Ascending aorta (tissue), 2 donors: ENCODE measurements at places on chromosomes 6 and 20.
A peak's percentile ranks its signal among the peaks of the same experiment; 100 is the strongest.

DNA sequence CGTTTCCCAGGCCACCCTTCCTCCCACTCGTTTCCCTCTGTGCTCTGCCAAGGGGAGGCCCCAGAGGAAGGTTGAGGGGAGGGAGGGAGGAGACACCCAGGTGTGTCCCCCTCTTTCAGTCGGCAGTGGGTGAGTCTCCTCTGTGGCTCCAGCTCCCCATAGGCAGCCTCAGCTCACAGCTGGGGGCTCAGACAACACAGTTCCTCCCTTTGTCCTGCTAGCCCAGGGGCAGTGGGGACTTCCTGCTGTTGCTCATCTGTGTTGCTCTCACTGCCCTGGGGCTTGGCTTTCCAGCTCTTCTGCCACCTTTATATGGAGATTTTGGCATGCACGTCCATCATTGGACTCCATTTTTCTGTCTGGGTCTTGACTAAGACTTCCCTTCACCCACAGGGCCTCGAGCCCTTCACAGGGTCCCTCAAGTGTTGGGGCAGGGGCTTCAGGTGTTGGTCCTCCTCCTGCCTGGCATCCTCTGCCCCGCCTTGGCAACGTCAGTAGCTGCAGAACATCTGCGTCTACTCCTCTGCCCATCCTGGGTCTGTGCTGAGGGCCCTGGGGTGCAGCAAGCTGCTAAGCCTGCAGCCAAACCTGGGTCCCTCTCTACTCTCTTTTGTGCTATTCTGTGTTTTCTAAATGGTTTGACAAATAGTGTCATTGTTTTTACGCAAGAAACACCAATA is 190.6 kb upstream of the PMEPA1 start:
- DNase-seq, result no peak
- H3K4me3 ChIP-seq, result no peak overlapping the region
- no peaks in the 10 kb centered on the region for H3K4me1 ChIP-seq
- no peaks in the 10 kb centered on the region for H3K36me3 ChIP-seq

DNA sequence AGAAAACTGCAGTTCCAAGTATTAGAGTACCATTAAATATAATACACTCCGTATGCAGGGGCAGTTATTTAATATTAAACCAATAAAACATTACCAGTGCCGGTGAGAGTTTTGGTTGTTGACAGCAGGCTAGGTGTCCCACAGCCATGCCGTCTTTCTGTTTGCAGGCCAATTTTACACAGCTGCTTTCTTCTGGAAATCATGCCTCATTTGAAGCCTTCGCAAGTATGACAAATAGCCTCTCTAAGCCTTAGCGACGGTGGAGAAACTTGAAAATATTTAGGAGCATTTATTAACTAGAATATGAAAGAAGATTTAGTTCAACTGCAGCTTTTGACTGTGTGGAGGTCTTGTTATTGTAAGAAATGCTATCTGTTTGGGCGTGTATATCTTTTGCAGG is 226.0 kb downstream of the BMP2 start:
- H3K4me3 ChIP-seq, result no peak overlapping the region
- no peak overlapping the region for H3K27ac ChIP-seq
- H3K27me3 ChIP-seq, result no peaks in the 10 kb centered on the region

GRCh38 chr6:15265787-15266186 is 19.9 kb downstream of the JARID2 start:
- no peak for DNase-seq
- no peak overlapping the region for H3K27ac ChIP-seq
- no peaks in the 10 kb centered on the region for H3K27me3 ChIP-seq
- peaks cover 17% of the 10 kb centered on the region for H3K4me1 ChIP-seq

DNA sequence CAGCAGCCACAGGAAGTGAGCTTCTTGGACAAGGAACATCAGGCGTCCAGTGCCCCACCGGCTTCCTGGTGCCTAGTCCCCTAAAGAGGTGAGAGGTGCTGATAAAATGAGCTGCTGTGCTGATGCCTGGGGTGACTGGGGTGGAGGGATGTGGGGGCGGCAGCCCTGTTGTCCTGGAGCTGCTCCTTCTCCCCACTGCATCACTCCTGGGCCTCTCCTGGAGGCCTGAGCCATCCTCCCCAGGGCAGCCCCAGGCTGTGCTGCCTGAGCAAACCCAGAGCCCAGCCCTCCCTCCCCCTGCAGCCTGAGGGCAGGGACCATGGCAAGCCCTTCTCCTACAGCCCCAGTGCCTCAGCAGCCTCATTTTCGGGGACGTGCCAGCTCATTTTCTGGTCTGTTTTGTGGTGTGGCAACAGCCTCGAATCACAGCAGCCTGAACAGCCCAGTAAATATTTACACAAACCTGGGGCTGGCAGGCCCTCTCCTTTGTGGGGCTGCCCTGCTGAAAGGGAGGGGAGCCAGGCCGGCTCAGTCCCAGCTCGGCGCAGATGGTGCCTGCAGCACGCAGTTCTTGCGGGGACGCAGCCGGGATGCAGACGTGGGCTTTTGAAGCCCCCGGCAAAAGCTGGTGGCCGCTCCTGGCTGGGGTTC is 259.9 kb downstream of the DLL1 start:
- no peaks in the 10 kb centered on the region for H3K36me3 ChIP-seq
- peak; percentile 43 for DNase-seq
- H3K4me1 ChIP-seq, result no peaks in the 10 kb centered on the region
- H3K27ac ChIP-seq, result no peak overlapping the region
- H3K4me3 ChIP-seq, result no peak overlapping the region
- H3K27me3 ChIP-seq, result no peaks in the 10 kb centered on the region
